Stimulated activated CD4-positive, alpha-beta T cell treated with anti-CD3 and anti-CD28 coated beads, Interleukin-4, amount 100 ng/mL, for 1 hour (primary cell): ENCODE measurements at places on chromosomes 7 and 10.

DNA sequence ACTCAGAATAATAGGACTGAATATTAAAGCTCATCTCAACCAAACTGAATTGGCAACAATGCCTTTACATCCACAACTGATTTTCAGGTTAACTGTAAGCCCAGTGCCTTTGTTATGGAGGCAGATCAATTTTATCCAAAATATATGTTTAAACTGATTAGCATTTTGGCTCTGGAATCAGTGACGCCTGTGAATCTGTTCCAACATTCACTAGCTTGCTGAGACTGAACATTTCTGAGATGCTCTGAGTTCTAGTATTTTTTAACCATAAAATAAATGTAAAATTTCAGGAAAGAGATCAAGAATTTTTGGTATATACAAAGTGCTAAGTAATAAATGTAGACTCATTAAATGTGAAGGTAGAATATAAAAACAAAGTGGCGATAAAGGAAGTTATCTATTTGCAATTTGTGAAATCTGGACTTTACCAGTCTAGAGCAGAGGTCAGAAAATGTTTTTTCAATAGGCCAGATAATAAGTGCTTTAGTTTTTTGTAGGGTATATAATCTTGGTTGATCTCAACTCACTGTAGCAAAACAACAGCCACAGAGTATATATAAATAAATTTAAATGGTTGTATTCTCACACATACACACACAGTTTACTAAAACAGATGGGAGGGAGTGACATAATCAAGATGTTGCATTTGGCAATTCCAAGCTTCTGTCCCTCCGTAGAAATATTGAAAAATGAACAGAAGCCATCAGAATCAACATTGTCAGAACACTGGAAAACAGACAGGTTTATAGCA lies 560.3 kb downstream of the ZWINT start:
- no peak for DNase-seq

DNA sequence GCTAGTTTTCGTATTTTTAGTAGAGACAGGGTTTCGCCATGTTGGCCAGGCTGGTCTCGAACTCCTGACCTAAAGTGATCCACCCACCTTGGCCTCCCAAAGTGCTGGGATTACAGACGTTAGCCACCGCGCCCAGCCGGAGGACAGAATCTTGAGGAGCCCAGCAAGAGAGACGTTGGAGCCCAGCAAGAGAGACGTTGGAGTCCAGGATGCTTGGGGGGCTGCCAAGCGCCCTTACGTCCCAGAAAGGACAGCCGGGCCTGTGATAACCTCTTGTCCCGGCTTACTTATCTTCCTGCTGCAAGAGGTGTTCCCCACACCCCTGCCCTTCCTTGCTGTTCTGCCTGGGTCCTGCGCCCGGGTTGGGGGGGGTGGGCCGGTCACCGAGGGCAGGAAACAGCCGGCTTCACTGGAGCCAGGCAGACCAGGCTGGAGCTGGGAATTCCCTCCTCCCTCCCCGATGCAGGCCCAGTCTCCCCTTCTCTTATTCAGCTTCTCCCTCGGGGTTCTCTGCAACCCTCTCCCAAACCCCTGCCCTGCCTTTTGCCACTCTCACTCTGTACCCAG lies 1.9 kb upstream of the EPHB4 start:
- no peak for DNase-seq

DNA sequence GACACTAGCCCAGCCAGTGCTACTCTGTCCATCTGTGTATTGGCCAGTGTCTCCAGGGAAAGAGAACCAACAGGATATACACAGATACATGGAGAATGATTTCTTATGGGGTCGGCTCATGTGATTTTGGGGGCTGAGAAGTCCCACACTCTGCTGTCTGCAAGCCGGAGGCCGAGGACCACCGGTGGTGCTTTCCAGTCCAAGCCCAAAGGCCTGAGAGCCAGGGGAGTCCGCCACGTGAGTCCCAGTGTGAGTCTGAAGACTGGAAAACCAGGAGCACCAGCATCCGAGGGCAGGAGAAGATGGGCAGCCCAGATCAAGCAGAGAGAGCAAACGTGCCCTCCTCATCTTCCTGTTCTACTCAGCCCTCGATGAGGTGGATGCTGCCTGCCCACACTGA lies 71.5 kb downstream of the C10orf143 start:
- DNase-seq: no peak

- peak; percentile 11 for DNase-seq
Observed at GRCh38 chr10:13969792-13970140, 361.0 kb downstream of the FRMD4A start.

GRCh38 chr7:43170571-43170970 lies 58.1 kb downstream of the HECW1 start:
- DNase-seq: no peak

- no peak for DNase-seq
Observed at GRCh38 chr10:98487649-98488048, 40.9 kb upstream of the HPS1 start.

DNA sequence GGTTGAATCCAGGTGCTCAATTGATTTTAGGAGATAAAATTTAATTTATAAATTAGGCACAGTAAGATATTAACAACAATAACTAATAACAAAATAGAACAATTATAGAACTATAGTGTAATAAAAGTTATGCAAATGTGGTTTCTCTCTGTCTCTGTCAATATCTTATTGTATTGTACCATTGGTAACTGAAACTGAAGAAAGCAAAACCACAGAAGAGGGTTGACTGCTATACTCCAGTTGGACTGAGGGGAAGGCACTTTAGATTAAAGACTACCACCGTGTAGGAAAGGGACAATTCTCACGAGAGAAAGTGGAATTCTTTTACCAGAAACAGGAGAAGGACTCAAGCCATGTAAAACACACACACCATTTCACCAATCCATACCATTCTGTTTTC lies 967.1 kb downstream of the PCDH15 start:
- DNase-seq: no peak

GRCh38 chr7:42065942-42066341 lies 171.1 kb downstream of the GLI3 start:
- no peak for DNase-seq

DNA sequence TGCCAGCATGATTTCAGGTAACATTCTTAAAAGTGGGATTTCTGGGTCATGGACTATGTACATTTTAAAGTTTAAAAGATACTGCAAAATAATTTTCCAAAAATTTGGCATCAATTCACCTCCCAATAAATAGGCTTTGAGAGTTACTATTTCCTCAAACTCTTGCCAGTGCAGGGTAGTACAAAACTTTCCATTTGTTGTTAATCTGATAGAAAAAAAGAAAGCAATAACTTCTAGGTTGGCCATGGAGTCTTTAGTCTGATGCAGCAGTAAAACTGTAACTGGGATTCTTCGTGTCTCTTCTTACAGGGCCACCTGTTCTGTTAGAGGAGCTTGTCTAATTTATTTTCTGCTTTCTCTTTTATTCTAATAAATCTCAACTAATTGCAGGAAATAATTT lies 241.1 kb downstream of the MAGI2 start:
- DNase-seq: no peak

- DNase-seq: no peak
Observed at GRCh38 chr10:103566536-103566935, 73.0 kb downstream of the NEURL1 start.

DNA sequence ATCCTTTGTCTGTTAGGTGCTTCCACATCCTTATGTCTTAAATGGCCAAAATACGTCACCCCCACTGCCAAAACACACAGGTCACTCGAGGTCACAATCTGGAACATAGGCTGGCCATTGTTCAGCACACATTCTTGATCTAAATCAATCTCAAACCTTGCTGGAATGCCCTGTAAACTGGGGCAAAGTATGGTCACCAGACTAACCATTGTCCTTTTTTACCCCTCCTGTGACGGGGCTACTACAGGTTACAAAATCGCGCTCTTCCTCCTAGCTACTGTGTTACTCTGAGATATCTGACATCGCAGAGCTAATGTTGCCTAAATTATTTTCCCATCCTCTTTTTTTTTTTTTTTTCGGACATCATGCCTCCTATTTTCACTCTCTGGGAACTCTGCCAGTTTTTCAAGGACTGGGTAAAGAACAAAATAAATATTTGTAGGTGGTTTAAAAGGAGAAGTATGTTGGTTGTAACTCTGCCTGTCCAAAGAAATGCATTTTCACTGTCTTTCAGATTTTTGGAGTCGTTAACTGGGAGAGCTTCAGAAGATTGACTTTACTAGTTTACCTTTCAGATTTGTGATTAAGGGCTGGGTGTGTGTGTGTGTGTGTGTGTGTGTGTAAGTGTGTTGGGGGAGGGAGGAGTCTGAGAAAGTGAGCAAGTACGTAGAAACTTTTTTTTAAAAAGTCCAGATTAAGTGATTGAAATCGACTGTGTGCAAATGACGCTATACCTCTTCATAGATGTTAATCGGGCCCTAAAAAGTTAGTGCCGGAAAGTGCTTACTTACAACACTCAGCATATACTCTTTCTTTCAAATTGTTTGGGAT lies 942 bp upstream of the KIAA1217 start:
- no peak for DNase-seq

DNA sequence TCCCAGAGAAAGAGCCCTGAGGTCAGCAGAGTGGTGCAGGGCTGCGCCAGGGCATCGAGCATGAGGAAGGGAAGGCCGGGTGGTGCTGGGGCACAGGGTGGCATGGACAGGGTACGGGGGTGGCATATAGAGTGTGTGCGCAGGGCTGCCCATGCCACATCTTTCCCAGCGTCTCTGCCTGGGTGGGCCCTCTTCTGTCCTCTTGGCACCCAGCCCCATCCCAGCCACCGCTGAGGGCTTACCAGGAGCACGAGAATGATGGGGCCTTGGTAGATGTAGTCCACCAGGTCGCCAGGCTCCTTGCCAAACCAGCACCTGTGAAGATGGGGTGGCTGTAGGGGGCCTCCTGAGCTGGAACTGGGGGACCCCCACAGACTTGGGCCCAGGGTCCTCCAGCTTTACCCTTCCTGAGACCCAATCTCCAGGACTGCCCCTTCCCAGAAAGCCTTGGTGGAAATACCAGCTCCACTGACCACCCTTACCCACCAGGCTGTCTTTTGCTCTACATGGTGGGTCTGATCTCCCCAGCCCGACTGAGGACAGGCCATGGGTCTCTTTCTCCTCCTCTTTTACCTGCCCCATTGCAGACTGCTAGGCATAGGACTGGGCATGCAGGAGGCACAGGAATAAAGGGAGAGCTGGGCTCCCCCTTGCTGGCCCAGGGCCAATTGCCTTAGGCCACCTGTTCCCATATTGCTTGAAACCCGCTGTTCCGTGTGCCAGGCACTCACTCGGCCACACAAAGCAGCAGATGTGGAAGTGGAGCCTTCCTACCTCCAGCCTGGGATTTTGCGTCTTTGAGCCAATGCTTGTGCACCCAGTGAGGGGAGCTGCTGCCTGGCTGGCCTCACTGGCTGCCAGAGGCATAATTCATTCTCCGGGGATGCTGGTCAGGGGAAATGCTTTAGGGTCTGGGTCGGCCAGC lies 21.7 kb downstream of the CRHR2 start:
- DNase-seq: no peak
